ENCODE measurements at places on chromosomes 3 and 15.

- no peak for DNase-seq
Observed at GRCh38 chr3:56799251-56799882, 2.4 kb downstream of the ARHGEF3 start.

- DNase-seq = no peak
Observed at GRCh38 chr15:100252359-100252758, 89.4 kb downstream of the ADAMTS17 start.

DNA sequence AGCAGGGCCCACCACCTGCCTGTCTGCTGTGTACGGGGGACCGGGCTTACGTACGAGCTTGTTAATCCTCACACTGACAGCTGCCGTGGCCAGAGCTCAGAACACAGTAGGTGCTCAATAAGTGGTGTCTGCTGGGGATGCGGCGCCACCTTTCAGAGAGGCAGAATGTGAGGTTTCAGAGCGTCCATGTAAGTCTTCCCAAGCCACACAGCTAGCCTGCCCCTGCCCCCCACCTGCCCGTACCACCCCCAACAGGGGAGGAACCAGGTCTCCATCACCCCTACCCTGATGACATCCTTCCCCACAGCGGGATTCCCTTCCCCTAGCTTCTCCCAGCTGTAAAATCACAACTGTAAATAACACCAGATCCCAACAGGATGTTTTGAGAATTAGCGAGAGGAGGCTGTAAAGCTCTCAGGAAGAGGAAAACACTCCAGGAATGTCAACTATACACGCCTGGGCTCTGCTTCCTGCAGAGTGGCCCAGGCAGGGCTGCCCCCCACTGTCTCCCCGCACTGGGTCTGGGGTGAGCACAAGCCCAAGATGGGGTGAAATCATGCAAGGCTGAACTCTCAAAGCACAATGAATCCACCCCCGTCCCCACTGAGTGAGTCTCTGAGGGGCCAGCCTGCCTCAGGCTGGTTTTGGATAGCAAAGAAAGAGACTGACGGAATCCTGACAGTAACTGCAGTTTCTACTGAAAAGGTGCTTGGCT lies 250.1 kb upstream of the LYSMD4 start:
- DNase-seq = no peak

GRCh38 chr3:146133441-146133840 lies 27.5 kb downstream of the PLOD2 start:
- DNase-seq = no peak

GRCh38 chr3:34237946-34238345 lies 439.5 kb downstream of the PDCD6IP start:
- DNase-seq = no peak

- no peak for DNase-seq
Observed at GRCh38 chr3:171404376-171404967, 55.7 kb downstream of the TNIK start.

DNA sequence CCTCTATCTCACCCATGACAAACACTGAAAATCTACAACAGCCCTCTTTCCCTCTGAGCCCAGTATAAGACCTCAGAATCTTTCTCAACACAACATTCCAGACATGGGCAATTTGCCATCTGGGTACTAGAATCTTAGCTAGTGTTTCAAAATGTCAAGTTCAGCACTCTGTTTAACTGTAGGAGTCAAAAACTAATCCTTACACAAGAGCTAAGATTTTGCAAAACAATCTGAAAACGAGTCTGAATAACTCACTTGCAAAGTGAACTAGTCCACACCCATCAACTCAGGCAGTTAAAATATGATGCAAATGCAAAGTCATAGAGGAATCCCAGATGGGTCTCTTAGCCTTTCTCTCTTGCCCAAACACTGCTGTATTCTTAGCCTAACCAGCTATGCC lies 67.8 kb downstream of the GPR176 start:
- no peak for DNase-seq

DNA sequence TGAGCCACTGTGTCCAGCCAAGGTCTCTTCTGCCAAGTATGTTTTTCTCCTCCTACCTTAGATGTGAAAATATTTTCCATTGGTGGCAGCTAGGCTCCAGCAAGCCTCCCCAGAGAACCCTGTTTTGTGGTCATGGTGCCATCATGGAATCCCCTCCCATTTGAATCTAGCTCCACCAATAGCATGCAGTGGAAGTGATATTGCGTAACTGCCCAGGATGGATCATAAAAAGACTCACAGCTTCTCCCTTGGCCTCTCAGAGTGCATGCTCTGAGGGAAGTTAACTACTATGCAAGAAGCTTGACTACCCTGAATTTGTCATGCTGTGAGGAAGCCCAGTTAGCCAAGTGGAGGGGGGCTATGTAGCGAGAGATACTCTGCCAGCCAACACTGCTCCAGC lies 27.5 kb downstream of the CRYGS start:
- DNase-seq = no peak

DNA sequence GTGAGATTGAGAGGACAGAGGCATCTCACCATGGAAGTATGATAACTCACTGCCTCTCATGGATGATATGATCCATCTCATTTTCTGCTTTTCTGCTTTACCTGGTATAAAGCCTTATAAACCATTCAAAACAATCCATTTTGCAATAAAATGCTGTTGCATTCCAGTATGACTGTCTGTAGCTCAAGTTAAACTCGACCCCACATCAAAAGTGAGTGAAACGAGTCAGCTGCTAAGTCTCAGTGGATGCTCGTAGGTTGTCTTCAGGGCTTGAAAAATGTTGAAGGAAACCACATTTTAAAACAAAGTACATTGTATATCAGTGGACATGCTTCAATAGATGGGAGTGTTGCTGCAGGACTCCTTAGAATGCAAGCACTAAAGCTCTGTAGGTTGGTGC lies 839.0 kb downstream of the TUSC7 start:
- DNase-seq = no peak

DNA sequence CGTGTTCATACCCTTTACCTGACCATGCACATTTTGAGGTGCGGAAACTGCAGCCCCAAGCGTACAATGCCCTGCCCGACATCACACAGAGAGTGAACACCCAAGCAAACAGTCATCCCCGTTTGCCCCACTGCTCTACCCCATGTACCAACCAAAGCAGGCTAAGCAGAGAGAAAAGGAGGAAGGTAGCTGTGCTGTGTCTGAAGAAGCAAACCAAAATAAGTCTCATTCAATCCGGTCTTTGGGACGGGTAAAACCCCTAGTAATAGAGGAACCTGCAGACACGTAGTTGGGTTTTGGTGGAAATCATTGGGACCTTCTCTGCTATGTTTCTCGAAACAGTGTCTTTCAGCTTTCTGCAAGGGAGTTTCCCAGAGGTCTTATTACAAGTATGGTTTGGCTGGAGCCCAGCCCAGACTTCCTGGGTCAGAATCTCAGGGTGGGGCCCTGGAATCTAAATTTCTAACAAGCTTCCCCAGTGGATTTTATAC lies 164.6 kb upstream of the HES1 start:
- no peak for DNase-seq

DNA sequence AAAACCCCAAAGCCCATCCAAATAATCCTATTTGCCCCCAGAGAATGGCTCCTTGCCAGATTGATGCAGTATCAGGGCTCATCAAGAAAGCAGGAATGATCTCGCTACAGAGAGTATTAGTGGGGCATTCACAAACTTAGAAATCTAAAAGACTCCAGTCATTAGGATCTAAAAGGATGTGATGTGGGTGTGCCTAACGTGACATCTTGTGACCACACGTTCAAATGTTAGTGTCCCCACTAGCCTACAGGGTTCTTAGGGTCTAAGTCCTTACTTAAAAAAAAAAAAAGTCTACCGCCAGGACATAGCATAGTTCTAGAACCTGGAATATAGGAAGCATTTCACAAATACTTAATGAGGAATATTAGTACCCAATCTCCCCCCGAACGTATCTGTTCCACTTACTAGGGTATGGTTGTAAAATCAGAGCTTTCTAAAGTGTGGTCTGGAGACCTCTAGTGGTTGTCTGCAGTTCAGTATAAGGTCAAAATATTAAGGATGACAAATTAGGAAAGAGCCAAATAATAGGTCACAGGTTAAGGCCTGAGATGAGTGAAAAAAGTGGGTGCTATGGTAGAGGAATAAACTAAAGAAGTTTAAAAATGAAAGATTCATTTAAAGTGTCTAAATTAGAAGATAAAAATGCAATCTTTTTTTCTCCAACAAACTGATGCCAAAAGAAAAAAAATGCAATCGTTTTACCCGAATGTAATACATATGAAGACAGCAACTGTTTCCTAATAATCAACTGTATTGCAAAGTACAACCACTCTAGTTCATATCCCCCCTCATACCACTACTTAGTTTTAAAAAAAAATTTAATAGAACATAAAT lies 4.2 kb upstream of the CHRM5 start:
- no peak for DNase-seq

- DNase-seq = no peak
Observed at GRCh38 chr3:10977892-10978510, 14.5 kb upstream of the SLC6A1 start.

DNA sequence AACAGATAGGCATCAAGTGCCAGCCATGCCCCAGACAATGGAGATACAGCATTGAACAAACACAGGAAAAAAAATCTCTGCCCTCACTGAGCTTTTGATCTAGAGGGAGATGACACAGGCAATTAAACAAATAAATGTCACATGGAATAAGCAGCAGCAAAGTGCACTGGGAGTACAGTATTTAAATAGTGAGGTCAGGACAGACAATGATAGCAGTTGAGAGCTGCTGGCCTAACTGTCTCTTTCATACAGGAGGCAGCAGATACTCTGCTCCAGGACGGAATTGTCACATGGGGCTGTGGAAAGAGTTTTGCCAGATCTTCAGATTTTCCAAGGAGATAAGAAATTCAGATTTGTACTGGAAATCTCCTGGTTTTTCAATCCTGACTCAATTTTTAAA lies 241.3 kb downstream of the THRB start:
- no peak for DNase-seq

DNA sequence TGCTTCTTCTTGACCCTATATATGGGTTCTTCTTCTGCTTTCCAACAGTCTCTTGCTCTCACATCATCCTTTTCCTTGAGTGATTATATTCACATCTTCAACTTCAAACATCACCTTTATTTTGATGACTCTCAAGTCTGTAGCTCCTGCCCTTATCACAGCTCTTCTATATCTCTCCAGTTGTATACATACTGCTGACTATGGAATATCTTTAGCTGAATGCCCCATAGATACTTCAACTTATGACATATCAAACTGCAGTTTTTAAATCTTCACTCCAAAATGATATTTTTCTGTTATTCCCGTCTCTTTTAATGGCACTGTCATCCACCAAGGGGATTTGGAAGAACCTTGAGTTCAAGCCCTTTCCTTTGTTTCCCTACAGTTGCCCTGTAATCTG lies 139.1 kb downstream of the ZBTB20 start:
- DNase-seq = no peak

- DNase-seq = no peak
Observed at GRCh38 chr15:64686130-64686735, 89.2 kb downstream of the RBPMS2 start.

DNA sequence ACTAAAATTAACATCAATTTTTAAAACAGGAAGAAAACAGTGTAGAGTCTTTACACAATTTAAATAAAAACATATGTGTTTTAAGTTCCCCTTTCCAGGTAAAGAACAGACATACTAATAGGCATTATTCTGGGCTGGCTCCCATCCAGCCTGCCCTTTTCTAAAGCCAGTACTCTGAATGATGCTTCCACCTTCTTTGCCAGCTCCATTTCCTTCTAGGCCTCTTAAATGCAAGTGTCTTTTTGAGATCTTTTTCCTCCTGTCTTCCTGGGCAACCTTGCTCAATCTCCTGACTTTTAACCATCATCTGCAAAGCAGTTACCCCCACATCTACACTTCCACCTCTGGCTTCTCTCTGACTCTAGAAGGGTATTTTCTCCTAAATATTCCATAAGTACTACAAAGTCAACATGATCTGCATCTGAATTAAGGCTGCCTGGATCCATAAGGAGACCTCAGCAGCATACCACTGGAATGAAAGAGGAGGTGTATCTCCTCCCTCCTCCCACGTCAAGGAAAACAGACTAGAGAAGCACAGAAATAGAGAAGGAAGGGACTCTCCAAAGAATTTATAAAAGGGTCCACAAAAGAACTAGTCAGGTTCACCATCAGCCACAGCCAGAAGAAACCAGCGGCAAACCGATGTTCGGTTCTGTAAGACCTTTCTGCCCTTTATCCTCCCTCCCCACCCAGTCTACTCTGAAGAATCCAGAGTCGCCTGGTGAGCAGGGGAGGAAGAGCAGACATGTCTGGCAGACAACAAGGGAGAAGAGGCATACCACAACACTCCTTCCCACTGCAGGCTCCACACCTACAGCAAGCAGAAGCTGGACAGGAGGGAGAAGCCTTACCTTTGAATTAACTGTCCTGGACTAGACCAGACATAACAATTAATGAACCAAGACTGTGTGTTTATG lies 47.1 kb downstream of the GOLIM4 start:
- DNase-seq = no peak

- DNase-seq = no peak
Observed at GRCh38 chr3:133836497-133837158, 31.0 kb downstream of the SRPRB start.

DNA sequence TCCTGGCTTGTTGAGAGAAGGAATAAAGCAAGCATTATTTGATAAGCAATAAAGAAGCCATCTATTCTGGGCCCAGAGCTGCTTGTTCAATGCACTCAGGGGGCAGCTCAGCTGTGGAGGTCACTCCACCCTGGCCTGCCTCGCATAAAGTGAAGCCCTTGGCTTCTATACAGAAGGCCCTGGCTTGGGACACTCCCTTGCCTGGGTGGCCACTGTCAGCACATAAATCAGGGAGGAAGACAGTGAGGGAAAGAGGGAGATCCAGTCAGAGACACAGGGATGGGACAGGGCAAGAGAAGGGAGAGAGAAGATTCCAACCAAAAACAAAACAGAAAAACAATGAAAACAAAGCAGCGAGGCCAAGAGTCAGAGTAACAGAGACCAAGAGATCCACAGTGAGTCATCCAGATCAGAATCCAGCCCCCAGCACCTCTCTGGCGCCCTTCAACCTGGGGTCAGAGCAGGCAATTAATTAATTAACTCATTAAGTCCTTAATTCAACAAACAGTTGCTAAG lies 11.8 kb downstream of the INSYN1 start:
- no peak for DNase-seq

DNA sequence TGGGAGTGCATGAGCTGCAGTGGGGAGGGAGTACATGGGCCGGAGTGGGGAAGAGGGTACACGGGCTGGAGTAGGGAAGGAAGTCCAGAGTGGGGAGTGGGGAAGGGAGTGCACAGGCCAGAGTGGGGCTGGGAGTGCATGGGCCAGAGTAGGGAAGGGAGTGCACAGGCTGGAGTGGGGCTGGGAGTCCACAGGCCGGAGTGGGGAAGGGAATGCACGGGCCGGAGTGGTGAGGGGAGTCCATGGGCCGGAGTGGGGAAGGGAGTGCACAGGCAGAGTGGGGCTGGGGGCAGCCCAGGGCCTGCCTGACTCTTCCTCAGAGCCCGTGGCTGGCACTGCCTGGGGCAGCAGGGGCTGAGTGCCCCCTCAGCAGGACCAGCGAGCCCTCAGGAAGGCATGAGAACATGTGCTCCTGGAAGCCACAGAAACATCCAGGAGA lies 40.7 kb downstream of the KLF15 start:
- no peak for DNase-seq

DNA sequence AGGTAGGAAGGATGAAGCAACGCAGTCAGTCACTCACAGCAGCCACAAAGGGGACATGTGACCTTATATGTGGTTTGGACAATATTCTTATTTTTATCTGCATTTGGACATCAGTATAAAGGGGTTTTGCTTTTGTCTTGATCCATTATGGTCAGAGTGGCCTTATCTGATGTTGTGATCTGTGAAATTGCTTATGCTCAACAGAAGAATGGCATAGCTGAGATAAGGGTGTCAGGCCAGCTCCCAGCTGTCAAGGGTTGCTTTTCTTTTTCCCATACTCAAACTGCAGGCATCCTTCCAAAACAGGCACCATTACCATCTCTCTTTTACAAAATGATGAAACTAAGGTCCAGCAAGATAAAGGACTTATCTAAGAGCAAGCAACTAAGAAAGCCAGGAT lies 28.1 kb downstream of the DCLK3 start:
- DNase-seq = no peak
